ENCODE measurements at places on chromosomes 11 and 22.

DNA sequence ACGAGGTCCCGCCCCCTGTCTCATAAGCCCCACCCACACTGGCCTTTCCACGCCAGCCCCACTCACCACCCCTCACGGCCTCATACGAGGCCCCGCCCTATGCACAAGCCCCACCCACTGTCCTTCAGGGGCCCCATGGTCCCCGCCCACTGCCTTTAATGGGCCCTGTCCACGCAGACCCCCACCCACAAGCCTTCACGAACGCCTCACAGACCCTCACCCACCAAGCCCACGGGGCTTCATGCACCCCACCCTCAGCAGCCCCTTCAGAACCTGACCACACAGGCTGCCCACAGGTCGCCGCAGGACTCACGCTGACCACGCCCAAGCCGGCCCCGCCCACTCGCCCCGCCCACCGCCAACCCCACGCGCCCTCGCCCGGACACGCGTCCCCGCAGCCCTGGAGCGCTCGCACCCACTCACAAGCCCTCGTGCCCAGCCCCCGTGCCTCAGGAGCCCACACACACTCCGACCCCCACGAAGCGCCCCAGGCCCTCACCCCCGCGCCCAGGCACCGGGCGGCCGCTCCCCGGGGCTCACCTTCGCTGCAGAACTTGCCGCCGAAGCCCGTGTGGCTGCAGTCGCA lies 10.5 kb downstream of the NRXN2 start:
- DNase-seq = no peak

- DNase-seq = no peak
Observed at GRCh38 chr11:76803811-76804600, 20.9 kb downstream of the TSKU start.

DNA sequence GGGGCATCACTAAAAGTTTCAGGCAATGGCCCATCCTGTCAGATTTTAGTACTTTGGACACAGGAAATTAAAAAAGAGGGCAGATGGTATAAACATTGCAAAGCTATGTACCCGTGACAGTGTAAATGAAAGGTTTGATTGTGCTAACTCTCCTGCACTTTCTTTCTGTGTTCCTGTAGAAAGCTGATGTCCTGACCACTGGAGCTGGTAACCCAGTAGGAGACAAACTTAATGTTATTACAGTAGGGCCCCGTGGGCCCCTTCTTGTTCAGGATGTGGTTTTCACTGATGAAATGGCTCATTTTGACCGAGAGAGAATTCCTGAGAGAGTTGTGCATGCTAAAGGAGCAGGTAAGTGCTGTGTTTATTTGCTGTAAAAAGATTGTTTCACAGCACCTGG lies 10.3 kb downstream of the CAT start:
- no peak for DNase-seq

GRCh38 chr11:12587333-12587991 lies 86.8 kb upstream of the TEAD1 start:
- DNase-seq = no peak

GRCh38 chr11:117992136-117992535 lies 5.9 kb downstream of the IL10RA start:
- DNase-seq = no peak

DNA sequence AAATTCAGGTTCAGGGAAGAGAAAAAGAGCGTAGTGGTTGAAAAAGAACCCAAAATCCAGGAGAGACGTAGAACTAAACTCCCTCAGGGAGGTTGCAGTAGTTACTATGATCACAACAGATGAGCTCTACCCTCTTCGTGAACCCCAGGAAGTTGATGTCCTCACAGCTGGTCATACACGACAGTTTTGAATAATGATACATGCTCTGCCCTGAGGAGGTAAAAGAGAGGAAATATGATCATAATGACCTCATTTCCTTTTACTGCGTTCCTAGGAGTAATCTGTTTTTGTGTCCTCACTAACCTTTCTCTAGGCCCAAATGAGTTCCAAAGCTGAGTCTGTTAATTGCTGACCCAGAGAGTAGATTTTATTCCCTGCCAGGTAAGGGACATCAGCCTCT lies 1.3 kb downstream of the PATE2 start:
- DNase-seq = no peak

DNA sequence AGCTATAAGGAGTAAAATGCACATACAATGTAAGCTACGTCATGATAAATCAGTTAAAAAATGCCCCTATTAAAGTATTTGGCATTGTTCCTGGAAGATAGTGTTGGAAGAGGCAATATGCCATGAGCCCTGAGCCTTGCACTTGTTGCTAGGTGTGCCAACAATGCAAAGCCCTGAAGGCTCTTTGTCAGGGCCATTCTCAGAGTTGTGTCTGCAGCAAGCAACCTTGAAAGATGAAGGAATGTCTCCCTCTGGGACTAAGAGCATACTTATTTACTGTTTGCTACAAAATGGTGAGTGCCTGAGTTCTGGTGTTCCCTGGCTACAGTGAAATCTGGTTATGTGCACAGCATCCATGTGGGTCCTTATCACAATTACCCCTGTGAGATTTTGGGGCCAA lies 322.3 kb upstream of the FAT3 start:
- DNase-seq = no peak

All from frontal cortex (tissue), 4 donors.